ENCODE measurements at places on chromosomes 11 and 22.

DNA sequence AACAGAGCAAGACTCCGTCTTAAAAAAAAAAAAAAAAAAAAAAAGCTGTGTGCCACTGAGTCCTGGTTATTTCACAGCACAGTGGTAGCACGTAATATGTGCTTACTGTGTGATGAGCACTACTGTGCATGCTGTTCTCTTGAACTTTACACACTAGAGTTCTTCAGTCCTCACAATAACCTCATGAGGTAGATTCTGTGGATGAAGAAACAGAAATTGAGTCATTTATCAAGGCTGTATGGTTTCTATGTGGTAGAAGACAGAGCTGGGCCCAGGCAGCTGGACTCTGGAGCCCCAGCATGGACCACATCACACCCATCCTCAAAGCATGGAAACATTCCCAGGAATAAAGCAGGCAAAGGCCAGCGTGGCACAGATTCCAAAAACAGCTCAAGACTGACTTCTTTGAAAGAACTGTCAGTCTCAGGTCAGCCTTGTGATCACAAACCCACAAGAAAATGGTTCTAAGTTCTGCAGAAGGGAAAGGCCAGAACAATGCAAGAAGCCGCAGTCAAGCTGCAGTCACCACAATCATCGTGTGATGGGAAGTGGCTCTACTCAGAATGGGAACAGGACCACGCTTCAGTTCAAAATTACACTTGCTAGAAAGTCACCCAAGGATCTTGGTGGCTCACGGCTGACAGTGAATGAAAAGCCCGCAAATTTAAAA is 49.5 kb downstream of the MICAL3 start:
- DNase-seq: no peak

GRCh38 chr11:122784325-122784955 is 53.9 kb upstream of the CRTAM start:
- DNase-seq: peak; percentile 99

DNA sequence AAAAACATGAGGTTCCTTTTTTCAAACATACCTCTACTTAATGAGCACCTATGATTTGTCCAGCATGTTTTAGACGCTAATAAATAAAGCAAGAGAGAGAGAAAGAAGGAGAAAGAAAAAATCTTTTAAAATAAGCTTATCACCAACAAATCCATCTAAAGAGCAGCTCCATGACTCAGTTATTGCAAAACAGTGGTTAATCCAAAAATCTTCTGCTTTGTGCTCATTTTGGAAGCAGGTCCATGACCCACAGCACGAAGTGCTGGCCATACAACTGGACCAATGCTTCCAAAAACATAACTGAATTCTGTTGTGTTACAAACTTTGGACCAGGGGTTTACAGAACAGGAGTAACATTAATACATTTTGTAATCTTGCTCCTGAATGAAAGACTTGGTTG is 696.6 kb downstream of the KCNA4 start:
- peak; percentile 38 for DNase-seq

DNA sequence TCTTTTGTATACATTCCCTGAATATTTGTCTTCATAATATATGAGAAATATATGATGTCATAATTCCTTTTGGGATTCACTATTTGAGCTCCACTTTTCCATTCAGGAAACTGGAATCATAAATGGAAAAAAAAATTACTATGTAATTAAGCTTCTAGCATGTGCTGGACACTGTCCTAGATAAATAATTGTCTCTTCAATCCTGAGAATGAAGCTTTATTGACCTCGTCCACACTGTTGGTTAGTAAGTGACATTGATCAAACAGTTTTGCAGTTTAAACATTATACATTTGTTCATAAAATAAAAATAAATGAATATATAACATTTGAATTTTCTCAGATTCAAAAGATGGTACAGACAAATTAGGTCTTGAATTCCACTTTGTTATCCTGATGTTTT is 1691.2 kb downstream of the LRRC4C start:
- DNase-seq: no peak

DNA sequence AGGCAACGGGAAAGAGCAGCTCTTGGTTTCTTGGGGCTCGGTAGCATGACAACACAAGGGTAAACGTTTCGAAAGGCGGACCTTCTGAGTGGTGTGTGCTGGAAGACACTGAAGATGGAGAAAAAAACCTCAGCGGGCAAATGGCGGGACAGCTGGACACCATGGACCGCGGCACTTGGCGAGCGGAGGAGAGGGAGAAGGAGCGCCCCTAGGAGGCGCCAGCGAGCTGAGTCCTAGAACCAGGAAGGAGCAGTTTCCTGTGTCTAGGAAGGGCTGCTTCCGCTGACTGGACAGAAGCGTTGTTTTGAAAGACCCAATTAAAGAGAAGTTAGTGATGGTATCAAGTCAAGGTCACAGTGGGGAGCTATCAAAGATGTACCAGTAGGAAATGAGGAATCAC is 44.0 kb upstream of the OPCML start:
- DNase-seq: no peak

DNA sequence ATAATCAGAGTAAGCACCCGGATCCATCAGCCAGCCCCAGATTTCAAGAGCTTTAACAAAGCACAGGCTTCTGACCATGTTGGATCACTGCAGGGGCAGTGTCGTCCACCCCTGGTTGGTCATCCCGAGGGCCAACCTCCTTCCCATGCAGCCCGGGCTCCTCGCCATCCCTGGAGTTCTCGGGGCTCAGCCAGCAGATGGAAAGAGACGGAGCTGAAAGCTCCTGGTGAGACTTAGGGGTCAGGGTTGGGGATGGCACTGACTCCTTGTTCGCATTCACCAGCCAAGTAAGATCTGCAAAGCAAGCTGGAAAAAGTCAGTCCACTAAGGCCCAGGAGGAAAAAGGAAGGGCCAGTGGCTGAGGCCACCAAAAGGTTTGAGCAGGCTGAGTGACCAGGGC is 888.9 kb downstream of the BRD1 start:
- no peak for DNase-seq

- DNase-seq: no peak
Observed at GRCh38 chr11:68211546-68211945, 1.6 kb downstream of the KMT5B start.

- peak; percentile 94 for DNase-seq
Observed at GRCh38 chr11:78313181-78313795, 104.3 kb downstream of the GAB2 start.

Measured in fibroblast of mammary gland (primary cell).